ENCODE measurements at places on chromosomes 12 and 14.

DNA sequence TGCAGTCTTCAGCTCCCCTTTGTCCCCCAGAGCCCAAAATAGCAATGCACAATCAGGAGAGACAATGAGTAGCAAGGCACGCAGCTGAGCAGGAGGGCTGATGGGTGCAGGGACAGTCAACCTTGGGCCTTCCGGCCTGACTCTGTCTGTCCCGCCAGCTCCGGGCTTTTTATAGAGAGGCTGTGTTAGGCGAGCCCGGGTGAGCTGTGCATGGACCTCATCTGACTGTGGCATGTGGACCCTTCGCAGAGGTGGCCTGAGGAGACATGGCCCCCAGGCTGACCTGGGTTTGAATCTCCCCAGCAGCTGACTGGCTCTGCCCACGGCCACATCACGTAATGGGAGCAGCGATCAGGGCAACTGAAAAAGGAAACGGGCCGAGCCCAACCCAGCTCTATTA is 177.9 kb downstream of the TSPAN9 start:
- no peak for DNase-seq

DNA sequence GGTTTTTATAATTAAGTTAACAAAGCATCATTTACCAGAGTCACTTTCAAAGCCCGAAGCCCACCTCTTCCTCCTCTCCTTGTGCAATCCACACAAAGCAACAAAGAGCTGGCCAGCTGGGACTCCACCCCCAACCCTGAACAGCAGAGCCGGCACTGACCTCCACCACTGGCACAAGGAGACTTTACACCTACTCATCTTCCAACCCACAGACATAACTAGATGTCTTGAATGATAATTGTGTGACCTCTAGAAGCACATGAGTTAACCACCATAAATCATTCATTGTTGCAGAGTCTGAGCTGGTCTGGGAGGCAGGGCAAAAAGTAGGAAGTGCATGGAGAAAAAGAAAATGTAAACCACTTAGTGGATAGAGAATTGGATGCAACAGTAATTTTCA is 72.2 kb downstream of the ST8SIA1 start:
- DNase-seq, result no peak

DNA sequence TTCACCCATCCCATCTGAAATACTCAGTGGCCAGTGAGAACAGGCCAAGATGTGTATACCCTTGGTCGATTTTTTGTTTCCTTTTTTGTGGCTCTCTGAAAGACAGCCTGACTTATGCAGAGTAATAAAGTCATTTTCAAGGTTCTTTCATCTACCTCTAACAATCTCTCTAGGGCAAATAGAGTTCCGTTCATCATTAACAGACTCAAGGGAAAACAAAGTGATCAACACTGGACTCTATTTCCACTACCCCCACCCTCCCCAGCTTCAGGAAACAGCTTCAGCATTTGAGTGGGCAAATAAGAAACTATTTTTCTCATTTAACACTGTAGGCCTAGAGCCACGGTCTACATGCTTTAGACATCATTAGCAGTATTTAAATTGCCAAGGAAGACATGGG is 15.9 kb downstream of the PRKAB1 start:
- no peak for DNase-seq

- DNase-seq, result no peak
Measured at GRCh38 chr14:103849151-103849886, 1.9 kb upstream of the PPP1R13B start.

DNA sequence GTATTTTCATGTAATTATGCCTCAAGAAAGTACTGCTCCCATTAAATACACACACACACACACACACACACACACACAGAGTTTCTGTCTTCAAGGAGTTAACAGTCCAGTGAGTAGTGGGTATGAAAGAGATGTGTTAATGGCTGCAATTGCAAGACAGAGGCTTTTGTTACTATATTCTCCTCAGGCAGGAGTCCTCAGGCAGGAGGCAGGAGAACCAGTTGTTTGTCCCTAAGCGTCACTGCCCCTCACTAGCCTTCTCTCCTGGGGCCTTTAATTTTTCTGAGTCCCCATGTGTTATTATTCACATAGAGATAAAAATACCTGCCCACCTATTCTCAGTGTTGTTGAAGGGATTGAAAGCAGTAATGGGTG is 31.2 kb downstream of the DAD1 start:
- peak; percentile 21 for DNase-seq

DNA sequence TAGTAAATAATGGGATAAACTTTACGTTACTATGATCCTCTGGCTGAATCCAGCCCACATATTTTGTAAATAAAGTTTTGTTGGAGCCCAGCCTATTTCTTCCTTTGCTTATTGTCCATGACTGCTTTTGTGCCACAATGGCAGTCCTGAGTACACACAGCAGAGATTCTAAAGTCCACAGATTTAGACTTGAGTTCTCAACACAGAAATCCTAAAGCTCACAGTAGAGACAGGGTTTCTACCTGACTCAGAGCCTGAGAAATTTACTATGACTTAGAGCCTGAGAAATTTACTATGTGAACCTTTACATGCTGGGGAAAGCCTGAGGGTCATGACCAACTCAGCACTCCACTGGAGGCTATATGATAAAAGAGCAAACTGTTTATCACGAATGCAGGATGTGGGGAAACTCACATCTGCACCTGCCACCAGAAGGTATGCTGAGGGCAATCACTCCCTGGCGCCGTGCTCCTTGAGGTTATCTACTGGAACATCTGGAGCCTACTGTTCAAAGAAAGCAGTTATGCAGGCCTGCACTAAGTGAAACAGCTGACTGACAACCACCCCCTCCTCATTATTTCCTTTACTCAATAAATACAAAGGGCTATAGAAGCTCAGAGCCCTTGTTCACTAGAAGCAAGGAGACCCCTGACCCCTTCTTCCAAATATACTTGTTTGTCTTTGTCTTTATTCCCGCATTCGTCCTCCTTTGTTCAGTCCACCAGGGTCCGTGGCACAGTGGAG is 52.6 kb upstream of the BICD1 start:
- DNase-seq, result no peak

DNA sequence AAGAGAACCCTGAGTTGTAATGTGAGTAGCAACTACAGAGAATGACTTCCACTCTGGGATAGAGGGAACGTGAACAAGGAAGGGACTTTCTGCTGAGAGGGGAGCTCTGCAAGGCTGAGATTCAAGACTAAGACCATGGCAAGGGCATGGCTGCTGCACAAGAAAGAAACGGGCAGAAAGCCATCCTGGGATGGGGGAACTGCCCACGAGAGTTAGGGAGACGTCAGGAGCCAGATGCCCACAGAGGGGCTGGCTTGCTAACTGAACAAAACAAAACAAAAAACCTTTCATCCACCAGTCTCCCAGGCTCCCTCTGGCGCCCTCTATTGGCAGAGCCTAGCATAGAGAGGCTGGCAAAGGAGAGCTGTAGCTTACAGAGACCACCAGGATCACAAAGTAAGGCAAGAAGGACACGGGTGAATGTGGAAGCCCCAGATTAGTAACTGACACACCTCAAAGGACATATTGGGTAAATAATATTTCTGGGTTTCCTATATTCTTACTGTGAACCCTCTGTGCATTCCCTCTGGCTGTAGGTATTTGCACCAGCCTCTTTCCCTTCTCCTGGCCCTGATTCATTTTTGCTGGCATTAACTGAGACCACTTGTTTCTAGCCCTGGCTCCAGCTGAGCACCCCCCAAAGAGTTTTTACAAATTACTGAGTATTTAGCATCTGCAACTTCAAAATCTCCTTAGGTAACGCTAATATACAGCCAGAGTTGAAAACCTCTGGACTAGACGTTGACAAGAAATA is 338.3 kb downstream of the EMP1 start:
- peak; percentile 59 for DNase-seq

- no peak for DNase-seq
Measured at GRCh38 chr14:100542619-100543205, 44.5 kb downstream of the BEGAIN start.

DNA sequence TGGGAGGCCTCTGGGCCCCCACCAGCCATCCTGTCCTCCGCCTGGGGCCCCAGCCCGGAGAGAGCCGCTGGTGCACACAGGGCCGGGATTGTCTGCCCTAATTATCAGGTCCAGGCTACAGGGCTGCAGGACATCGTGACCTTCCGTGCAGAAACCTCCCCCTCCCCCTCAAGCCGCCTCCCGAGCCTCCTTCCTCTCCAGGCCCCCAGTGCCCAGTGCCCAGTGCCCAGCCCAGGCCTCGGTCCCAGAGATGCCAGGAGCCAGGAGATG is 729 bp upstream of the GAPDH start:
- no peak for DNase-seq

DNA sequence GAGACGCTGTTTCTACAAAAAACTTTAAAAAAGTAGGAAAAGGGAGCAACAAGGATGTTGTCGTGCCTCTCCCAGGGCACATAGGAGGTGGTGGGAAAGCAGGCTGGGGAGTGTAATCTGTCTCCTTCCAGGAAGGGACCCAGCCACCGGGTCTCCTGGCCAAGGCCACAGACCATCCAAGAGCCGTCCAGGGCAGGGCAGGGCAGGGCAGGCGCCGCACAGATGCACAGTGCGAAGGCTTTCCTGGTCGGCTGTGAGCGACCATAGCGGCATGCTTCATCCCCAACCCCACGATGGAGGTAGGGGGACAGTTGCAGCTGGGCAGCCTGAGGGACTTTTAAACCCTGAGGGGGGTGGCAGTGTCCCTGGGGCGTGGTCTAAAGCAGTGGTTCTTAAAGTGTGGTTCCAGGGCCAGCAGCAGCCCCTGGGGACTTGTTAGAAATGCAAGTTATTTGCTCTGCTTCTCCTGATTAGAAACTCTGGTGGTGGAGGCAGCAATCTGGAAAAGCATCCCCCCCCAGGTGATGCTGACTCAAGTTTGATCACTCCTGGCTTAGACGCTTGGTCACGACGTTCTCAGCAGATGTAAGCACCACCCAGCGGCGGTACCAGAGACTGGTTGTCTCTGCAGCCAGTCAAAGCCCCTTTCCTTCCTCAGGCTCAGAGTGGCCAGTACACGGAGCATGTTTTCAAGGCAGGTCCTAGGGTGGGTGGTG is 197.4 kb upstream of the PRMT8 start:
- DNase-seq, result no peak

- no peak for DNase-seq
Measured at GRCh38 chr14:99860219-99860618, 67.0 kb downstream of the EML1 start.

DNA sequence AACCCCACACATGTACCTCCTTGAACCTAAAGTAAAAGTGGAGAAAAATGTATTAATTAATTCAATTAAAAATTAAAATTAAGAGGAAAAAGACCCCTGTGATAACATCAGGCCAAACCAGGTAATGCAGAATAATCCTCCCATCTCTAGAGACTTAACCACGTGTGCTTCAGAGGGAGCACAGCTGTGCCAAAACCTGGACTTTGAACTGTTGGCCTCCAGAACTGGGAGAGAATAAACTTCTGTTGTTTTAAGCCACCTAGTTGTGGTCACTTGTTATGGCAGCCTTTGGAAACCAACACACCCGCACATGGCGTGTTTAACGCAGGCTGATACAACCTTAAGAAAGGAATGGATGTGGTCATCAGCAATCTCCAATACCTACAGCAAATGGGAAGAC is 23.8 kb downstream of the OAS2 start:
- no peak for DNase-seq

DNA sequence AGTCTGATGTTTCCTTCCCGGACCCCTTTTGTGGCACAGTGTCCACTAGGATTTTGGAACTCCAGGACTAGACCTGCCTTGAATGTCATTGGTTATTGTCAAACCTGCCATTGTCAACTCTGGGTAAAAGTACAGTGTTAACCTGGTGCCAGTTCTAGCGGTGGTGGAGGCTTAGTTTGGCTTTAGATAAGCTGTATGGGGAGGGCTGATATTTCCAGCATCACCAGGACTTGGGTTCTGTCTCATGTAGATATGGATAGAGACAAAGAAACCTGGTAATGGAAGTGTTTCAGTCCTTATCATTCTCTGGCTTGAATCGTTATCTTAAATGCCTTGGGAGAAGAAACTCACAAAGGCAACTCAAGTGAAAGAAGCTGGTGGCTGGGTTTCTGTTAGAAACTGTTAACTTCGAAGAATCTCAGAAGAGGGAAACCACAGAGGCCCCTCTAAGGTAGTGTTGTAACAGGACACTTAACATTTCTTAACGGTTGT is 10.6 kb downstream of the CHST11 start:
- no peak for DNase-seq

- no peak for DNase-seq
Measured at GRCh38 chr12:73414926-73415325, 1122.7 kb upstream of the ATXN7L3B start.

- no peak for DNase-seq
Measured at GRCh38 chr12:104722601-104723534, 235.2 kb downstream of the SLC41A2 start.

GRCh38 chr12:48980389-48980952 is 2.3 kb downstream of the WNT1 start:
- peak; percentile 37 for DNase-seq

GRCh38 chr14:101564819-101565698 is 3.8 kb downstream of the DIO3 start:
- no peak for DNase-seq

GRCh38 chr14:23366426-23366921 is 1.5 kb upstream of the EFS start:
- DNase-seq, result no peak

DNA sequence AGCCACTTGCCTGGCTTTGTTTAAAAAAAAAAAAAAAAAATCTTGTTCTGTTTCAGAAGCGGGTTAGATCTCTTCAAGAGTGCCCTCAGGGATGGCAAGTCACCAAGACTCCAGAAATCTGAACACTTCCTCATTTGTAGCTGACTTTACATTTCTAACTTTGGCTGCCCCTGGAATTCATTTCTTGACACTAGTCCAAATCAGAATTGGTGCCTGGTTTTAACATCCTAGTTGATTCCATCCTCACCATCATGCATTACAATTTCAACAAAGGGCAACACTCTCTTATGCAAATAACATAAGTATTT is 295.5 kb downstream of the RMST start:
- no peak for DNase-seq

- DNase-seq, result no peak
Measured at GRCh38 chr12:80064269-80064668, 35.1 kb upstream of the OTOGL start.

DNA sequence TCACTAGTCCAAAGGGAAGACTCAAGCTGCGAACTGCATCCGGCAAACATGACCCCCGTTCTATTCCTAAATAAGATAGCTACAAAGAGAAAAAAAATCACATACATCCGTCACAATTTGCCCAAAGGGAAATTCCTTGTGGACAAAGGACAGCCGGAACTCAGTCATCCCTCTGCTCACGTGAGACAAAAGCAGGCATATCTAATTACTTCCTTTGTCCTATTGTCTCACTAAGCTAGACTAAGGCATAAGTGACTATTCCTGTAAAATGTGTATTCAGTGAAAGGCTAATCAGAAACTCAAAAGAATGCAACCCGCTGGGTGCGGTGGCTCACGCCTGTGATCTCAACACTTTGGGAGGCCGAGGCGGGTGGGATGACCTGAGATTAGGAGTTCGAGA is 27.2 kb upstream of the NINJ2 start:
- no peak for DNase-seq

GRCh38 chr14:100587763-100588411 is 670 bp upstream of the BEGAIN start:
- DNase-seq, result no peak

- no peak for DNase-seq
Measured at GRCh38 chr12:111102102-111102739, 181.8 kb upstream of the MYL2 start.

GRCh38 chr12:124915239-124916236 is 1.1 kb upstream of the UBC start:
- DNase-seq, result no peak

- no peak for DNase-seq
Measured at GRCh38 chr12:129202109-129202814, 349.0 kb downstream of the GLT1D1 start.

Measured in activated CD4-positive, alpha-beta T cell treated with anti-CD3 and anti-CD28 coated beads, Interleukin-10, Interleukin-2, amounts not matched to agents 100 ng/mL and 50 ng/mL, durations not matched to agents 16 hours and 8 hours (primary cell).